Heart left ventricle (tissue), 16 donors: ENCODE measurements at places on chromosomes 1 and 21.

DNA sequence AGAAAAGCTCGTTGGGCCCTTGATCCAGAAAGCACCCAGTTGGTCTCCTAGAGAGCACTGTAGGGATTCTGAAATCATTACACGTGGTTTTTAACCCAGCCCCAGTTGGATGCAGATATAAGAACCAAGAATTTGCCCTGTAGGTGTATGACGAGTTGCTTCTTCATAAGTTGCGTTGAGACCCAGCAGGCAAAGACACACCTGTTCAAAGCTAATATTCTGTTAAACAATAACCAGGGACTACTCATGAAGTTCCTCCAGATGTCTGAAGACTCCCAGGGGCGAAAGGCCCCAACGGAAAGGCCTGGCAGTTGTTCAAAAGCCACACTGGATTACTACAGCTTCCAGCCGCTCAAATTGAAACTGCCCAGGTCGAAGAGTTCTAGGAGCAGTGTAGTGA, 88.6 kb upstream of the HNRNPU start:
- DNase-seq = no peak

DNA sequence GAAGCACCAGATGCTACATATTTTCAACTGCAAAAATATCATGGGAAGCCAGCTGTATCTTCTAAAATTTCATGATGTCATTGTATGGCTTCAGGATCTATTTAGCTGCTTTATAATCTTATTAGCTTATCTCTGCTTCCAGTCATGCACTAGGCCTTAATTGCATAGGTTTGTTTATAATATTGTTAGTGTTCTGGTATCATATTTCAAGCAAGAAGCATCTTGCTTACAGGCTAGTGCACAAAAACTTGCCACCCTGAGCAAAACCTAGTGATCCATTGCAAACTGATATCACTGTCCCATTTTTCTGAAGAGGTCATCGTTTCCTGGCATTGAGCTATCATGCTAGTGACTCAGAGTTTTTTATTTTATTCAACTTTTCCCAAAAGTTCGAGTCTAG, 15.7 kb upstream of the NRIP1 start:
- no peak for DNase-seq

- peak; percentile 24 for DNase-seq
Measured at GRCh38 chr21:46127239-46128105, 27.9 kb downstream of the FTCD start.

DNA sequence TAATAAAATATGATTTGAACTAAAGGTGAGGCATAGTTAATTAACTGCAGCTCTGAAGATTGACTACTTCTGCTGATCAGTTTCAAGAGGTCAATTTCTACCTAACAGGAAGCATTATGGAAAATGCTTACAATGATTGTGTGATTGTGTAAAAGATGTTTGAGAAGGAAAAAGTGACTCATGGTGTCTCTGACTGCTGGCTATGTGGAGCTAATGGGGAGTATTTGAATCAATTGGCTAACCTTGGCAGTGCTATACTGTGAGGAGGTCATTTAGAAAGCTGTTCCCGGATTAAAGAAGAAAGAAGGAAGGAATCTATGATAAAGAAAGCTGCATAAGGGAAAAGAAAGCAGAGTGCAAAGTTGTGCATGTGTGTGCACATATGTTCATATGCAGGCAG, 376.5 kb downstream of the ADGRL2 start:
- no peak for DNase-seq

- DNase-seq = peak; percentile 59
Measured at GRCh38 chr1:229059671-229060539, 211.0 kb upstream of the RAB4A start.

GRCh38 chr1:32949519-32949918, 15.1 kb downstream of the RNF19B start:
- DNase-seq = no peak
